Activated B cell treated with CpG ODN at 0.5 μM for 24 hours (primary cell): ENCODE measurements at places on chromosomes 4 and X.
A peak's percentile ranks its signal among the peaks of the same experiment; 100 is the strongest.

DNA sequence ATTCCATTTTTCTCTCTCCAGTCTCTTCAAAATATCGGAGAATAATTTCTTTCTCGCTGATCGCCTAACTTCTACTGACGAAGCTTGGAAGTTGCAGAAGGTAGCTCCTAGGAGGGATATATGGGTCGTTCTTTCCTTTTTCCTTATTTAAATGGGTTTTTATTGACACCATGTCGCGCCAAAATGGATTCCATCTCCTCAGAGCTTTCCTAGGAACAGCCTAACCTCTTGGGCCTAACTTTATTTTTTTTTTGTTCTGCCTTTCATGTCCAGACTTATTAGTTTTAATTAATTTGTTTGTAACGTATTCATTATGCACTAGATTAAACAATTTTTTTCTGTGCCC is 359.4 kb upstream of the ZCCHC13 start:
- no peak for DNase-seq

DNA sequence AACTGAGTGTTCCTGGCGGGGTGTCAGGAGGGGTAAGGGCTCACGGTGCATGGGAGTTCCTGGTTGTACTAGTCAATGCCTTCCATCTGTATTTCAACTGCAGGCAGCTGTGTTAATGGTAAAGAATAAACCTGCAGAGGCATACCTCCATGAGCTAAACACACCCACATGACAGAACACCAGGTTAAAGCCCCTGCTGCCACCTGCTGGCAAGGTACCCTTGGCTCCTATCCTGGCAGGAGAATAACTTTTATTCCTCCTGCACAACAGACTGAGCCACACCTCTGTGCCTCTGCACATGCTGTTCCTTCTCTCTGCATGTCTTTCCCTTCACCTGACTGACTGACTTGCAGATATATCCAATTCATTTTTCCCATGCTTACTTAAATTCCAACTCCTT is 11.1 kb downstream of the ITIH6 start:
- no peak for DNase-seq

GRCh38 chr4:163866728-163867315 is 372.3 kb downstream of the TMA16 start:
- no peak for DNase-seq

DNA sequence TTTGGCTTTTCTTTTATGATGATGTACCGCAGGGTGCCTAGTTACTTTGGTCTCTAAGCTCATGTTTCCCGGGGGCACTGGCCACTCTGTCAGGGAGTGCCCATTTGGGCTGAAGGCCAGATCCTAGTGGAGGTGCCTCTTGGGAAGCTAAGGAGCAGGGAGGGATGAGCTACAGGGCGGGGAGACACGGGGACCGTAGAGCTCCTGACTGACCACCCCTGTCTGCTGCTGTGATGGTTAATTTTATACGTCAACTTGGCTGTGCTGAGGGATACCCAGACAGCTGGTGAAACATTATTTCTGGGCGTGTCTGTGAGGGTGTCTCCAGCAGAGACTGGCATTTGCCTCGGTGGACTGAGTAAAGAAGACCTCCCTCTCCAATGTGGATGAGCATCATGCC is 24.9 kb upstream of the CLDN24 start:
- no peak for DNase-seq

DNA sequence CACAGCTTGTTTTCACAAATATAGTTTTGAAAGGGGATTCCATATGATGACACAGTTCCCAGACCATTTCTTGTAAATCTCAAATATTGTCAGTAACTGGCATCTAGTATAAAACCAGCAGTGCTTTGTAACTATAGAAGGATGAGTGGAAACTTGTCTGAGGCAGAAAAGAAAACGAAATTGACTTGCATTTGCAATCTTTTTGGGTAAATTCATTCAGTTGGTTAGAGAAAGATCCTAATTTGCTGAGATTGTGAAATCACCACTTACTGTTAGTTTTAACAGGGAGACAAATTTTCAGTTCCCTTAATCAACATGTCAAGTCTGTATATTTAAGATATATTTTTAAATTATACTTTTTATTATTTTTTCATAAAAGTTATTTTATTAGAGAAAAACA is 71.5 kb upstream of the VEGFC start:
- DNase-seq, result no peak

DNA sequence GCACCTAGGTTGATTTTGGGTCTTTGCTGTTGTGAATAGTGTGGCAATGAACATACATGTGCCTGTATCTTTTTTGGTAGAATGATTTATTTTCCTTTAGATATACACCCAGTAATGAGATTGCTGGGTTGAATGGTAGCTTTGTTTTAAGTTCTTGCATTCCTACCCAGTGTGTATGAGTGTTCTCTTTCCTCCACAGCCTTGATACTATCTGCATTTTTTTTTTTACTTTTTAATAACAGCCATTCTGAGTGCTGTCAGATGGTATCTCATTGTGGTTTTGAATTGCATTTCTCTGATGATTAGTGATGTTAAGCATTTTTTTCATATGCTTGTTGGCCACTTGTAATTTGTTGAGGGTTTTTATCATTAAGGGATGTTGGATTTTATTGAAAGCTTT is 351.8 kb upstream of the GNPDA2 start:
- no peak for DNase-seq

DNA sequence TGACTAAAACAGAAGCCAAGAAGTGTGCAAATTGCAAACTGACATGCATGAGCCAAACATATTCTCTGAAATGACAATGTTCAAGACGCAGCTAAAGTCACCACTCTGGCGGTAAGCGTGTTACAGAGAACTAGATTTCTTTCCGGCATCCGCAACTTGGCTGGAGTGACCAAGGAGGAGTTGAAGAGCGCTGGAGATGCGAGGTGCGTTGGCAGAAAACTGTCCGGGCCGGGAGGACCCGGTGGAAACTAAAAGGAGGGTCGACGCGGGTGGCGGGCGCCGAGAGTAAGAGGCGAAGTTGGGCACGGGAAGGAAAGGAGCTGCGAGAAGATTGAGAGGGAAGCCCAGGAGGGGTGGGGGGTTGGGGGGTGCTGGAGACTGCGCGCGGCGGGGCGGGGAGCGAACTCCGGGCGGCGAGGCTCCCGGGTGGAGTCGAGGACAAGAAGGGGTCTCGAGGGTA is 807 bp downstream of the SEL1L3 start:
- no peak for DNase-seq

DNA sequence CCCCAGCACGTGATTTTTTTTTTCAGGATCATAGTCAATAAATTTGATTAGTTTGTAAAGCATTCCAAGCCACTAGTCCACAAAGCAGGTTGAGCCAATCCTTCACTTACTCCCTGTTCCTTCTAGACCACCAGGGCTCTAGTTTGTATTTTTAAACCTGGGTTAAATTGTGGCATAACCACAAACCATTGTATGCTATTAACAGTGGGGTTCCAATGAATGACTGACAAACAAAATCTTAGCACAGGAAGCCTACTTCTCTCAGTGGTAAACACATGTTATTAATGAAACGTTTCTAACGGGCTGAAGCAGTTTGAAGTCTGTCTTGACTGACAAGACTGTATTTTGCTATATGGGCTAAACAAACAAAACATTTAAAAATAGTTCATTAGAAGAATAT is 48.6 kb upstream of the GYPA start:
- DNase-seq, result no peak

DNA sequence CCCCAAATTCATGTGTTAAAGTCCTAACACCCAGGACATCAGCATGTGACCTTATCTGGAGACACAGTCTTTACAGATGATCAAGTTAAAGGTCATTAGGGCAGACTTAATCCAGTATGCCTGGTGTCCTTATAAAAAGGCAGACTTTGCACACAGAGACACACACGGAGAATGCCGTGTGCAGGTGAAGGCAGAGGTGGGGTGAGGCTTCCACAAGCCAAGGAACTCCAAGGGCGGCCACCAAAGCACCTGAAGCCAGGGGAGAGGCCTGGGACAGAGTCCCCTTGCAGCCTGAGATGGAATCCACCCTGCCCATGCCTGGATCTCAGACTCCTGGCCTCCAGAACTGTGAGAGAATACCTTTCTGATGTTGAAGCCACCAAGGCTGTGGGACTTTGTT is 26.1 kb upstream of the SORCS2 start:
- DNase-seq, result no peak

GRCh38 chr4:54127660-54128059 is 27.7 kb downstream of the GSX2 start:
- no peak for DNase-seq

GRCh38 chr4:107893171-107894137 is 37.9 kb upstream of the CYP2U1 start:
- no peak for DNase-seq

DNA sequence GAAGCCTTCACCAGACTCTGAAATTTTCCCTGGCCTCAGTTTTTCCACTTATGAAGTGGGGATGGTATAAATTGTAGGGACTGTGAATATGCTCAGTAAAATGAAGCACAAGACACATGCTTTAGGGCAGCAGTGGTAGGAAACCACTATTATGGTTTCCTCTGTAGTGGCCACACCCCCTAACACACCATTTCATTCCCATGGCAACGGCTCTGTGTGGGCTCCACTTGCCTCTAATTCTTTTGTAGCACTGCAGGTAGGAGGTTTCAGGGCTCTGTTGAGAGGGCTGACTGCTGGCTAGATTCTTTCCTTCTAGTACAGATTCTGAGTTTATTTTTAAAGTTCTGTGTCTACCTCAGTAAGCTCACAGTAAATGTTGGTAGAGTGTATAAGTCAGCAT is 3.5 kb upstream of the VMA21 start:
- DNase-seq, result no peak

DNA sequence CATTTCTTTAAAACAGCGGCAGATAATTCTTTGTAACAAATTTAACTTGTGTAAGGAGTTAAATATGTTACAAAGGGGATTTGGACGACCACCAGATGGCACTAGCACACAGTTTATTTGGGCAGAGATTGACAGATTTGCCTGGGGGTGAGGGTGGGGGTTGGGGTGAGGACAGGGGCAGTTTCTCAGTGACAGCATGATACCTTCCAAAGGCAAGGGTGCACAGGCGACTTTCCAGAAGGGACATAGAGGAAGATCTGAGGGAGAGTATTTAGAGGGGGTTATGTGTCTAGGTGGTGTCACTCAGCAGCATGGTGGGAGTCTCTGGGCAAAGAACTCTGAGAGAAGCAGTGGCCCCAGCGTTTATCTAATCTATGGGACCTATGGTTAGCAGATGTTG is 9.6 kb upstream of the TMA16 start:
- no peak for DNase-seq

- DNase-seq, result no peak
Observed at GRCh38 chrX:10990418-10990817, 120.7 kb upstream of the HCCS start.

DNA sequence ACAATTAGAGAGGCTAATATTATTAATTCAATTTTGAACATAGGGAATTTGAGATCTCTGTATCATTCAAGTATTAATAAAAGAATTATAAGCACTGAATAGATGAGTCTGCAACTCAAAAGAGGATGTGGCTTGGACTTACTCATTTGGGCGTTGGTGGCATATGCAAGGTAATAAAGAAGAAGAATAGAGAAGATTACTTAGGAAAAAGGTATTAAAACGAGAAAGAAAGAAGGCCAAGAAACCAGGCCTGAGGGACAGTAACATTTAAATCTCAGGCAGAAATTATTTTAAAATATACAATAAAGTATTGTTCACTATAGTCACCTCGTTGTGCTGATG is 383.0 kb upstream of the INTU start:
- DNase-seq, result no peak

GRCh38 chrX:154378059-154378798 is 866 bp upstream of the EMD start:
- peak; percentile 83 for DNase-seq
